ENCODE measurements at places on chromosomes 1 and 21. TPM values are rescaled to one million over a fixed set of nuclear protein-coding genes. Genes with fewer than 3 reads are reported as not detected.
A peak's percentile ranks its signal among the peaks of the same experiment; 100 is the strongest.

- peaks cover 6% of the 10 kb centered on the region for H3K4me1 ChIP-seq
- DNase-seq, result no peak
- H3K36me3 ChIP-seq, result no peaks in the 10 kb centered on the region
- H3K27me3 ChIP-seq, result peaks cover 18% of the 10 kb centered on the region
Observed at GRCh38 chr21:39842741-39843459, 24.3 kb upstream of the PCP4 start.

GRCh38 chr1:235023711-235024439 lies 104.8 kb downstream of the TOMM20 start:
- DNase-seq, result no peak
- no peak overlapping the region for H3K4me3 ChIP-seq
- H3K27ac ChIP-seq, result no peak overlapping the region
- H3K27me3 ChIP-seq, result no peaks in the 10 kb centered on the region
- peaks cover 17% of the 10 kb centered on the region for H3K4me1 ChIP-seq

GRCh38 chr1:53621144-53621543 lies 117.8 kb downstream of the GLIS1 start:
- DNase-seq, result no peak
- H3K36me3 ChIP-seq, result no peaks in the 10 kb centered on the region
- H3K4me1 ChIP-seq, result no peaks in the 10 kb centered on the region
- no peak overlapping the region for H3K27ac ChIP-seq

DNA sequence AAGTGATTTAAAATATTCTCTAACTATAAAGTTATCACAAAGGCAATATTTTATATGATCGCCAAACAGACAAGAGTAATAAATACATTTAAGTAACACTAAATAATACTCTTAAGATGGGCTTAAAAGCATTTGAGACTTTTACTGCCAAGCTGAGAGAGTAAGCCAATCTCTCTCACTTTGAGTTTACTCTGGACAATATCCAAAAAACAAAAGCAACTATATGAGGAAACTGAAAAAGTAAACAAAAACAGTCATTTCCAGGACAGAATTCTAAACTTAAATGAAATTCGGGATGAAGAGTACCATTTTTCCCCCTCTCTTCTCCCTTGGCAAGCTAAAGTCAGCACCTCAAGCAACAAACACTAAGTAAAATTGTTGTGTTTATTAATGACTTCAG lies 173.2 kb downstream of the COP1 start:
- H3K27me3 ChIP-seq, result no peaks in the 10 kb centered on the region
- no peak overlapping the region for H3K4me3 ChIP-seq
- peak; percentile 62 for DNase-seq
- peaks cover 22% of the 10 kb centered on the region for H3K4me1 ChIP-seq

DNA sequence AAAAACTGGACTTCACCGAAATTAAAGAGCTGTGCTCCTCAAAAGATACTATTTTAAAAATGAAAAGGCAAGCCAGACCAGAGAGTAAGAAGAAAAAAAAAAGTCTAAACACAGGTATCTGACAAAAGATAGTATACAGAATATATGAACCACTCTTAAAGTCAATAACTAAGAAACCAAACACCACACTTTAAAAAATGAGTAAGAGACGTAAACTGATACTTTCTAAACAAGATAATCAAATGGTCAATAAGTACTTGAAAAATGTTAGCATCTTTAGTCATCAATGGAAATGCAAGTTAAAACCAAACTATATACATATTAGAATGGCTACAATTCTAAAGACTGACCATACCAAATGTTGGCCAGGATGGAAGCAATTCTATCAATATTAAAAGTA lies 77.6 kb downstream of the EVI5 start:
- H3K27ac ChIP-seq, result no peak overlapping the region
- no peak for DNase-seq
- no peak overlapping the region for H3K4me3 ChIP-seq
- no peaks in the 10 kb centered on the region for H3K36me3 ChIP-seq
- H3K27me3 ChIP-seq, result no peaks in the 10 kb centered on the region

DNA sequence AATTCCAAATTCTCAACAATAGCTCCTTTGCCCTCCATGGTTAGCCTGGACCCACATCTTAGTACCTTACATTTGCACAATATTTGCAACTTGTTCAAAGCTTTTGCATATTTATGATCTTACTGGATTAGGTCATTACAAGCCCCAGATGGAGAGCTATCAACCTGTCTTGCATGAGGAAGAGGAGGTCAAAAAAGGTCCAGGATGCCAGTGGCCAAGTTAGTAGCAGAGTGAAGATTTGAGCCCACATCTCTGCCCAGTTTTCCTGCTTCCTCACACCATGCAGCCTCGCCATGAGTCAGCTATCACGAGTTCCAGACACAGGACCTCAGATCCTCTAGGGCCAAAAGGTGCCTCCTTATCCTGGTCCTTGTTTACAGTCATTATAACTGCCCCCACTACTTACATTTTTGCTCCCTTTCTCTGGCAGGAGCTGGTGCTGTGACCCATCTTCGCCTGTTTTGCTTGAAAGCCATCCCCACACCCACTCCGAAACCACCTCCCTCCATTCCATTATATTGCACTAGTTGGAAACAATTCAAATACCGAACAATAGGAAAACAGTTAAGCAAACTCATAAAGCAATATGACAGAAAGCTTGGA lies 5.0 kb upstream of the AHCYL1 start:
- H3K4me1 ChIP-seq, result peaks cover 42% of the 10 kb centered on the region
- no peaks in the 10 kb centered on the region for H3K27me3 ChIP-seq
- peak overlapping the region; percentile 17 for H3K4me3 ChIP-seq

GRCh38 chr1:80064524-80064923 lies 1058.0 kb upstream of the ADGRL4 start:
- no peak overlapping the region for H3K27ac ChIP-seq
- DNase-seq, result peak; percentile 12
- no peaks in the 10 kb centered on the region for H3K27me3 ChIP-seq
- H3K4me3 ChIP-seq, result no peak overlapping the region
- H3K36me3 ChIP-seq, result no peaks in the 10 kb centered on the region

DNA sequence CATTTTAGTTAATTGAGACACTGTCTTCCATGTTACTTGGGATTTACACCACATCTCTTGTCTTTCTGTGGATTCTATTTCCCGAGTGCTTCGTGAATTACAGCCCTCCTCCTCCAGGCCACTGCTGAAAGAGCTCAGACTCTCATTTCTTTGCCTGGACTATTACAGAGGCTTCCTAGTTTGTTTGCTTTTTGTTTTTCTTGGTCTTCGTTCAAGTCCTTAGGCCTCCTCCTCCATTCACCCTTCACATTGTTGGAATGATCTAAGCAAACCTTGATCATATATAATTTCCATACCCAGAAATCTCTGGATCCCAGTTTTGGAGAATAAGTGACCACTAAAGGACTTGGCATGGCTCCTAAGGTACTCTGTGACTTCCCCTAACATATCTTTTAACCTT lies 94.1 kb downstream of the CNIH3 start:
- H3K36me3 ChIP-seq, result no peaks in the 10 kb centered on the region
- H3K4me1 ChIP-seq, result peaks cover 11% of the 10 kb centered on the region
- peaks cover 10% of the 10 kb centered on the region for H3K27me3 ChIP-seq
- no peak overlapping the region for H3K27ac ChIP-seq
- no peak overlapping the region for H3K4me3 ChIP-seq
- DNase-seq, result no peak

DNA sequence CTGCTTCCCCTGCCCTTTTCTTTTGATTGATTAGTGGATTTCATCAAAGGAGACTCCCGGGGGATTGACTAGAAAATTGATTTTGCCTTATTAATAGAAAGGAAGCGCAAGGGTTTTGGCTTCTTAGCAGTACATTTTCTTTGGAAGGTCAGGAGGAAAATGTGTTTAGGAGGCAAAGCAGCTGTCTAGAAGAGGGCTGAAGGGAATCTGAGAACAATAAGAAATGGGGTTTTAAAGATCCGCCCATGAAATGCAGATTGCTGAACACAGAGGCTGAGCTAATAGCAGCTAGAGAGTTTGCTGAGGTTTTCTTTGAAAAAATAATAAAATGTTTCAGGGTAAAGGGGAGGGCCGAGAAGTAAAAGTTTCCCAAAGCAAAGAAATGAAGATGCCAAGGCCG lies 4.9 kb downstream of the SERTAD4 start:
- no peak overlapping the region for H3K27ac ChIP-seq
- H3K36me3 ChIP-seq, result no peaks in the 10 kb centered on the region
- no peak overlapping the region for H3K4me3 ChIP-seq
- DNase-seq, result no peak
- H3K4me1 ChIP-seq, result peaks cover 30% of the 10 kb centered on the region

DNA sequence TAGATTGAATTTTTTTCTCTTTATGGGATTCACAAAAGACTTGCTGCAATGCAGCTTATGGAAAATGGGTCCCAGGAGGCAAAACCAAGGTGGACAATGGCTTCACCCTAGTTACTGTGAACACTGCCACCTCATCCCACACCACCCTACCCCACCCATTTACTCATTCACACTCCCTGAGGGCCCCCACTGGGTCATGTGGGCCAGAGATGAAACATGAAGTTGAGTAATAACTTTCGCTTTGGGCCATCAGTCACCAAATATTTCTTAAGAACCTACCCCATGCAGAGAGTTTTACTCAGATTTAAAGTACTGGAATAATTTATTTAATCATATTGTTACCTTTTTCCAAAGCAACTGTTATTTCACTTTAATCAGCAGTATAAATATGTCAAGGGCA lies 191.8 kb downstream of the TPR start:
- H3K4me1 ChIP-seq, result peaks cover 45% of the 10 kb centered on the region
- no peaks in the 10 kb centered on the region for H3K36me3 ChIP-seq
- H3K27ac ChIP-seq, result peak overlapping the region; percentile 63

DNA sequence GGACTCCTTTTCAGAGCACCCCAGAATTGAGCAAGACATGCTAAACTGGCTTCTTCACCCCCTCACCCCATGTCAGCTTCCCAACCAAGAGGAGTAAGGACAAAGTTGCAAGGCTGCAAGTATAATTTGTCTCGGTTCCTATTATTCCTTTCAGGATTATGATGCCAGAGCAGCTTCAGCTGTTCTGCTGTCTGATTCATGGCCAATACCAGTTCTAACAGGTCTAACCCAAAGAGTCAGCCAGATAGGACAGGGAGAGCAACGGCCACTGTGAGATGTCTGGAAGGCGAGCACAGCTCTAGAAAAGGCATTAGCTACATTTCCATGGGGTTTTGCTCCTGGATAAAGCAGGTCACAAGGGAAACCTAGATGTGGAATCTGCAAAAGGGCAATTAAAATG lies 53.3 kb upstream of the HOOK1 start:
- H3K4me3 ChIP-seq, result no peak overlapping the region
- no peak overlapping the region for H3K27ac ChIP-seq
- DNase-seq, result peak; percentile 53
- no peaks in the 10 kb centered on the region for H3K36me3 ChIP-seq
- peaks cover 31% of the 10 kb centered on the region for H3K4me1 ChIP-seq

GRCh38 chr1:199335496-199335895 lies 692.0 kb upstream of the NR5A2 start:
- DNase-seq, result no peak
- no peak overlapping the region for H3K4me3 ChIP-seq
- H3K4me1 ChIP-seq, result no peaks in the 10 kb centered on the region
- H3K36me3 ChIP-seq, result no peaks in the 10 kb centered on the region

- H3K27me3 ChIP-seq, result no peaks in the 10 kb centered on the region
- H3K27ac ChIP-seq, result no peak overlapping the region
- DNase-seq, result no peak
- no peak overlapping the region for H3K4me3 ChIP-seq
- no peaks in the 10 kb centered on the region for H3K36me3 ChIP-seq
Observed at GRCh38 chr1:160107512-160107911, 8.0 kb upstream of the ATP1A2 start.

- no peaks in the 10 kb centered on the region for H3K36me3 ChIP-seq
- DNase-seq, result no peak
- no peaks in the 10 kb centered on the region for H3K27me3 ChIP-seq
- H3K4me1 ChIP-seq, result peaks cover 6% of the 10 kb centered on the region
- no peak overlapping the region for H3K4me3 ChIP-seq
Observed at GRCh38 chr1:226784081-226785049, 45.3 kb upstream of the ITPKB start.

DNA sequence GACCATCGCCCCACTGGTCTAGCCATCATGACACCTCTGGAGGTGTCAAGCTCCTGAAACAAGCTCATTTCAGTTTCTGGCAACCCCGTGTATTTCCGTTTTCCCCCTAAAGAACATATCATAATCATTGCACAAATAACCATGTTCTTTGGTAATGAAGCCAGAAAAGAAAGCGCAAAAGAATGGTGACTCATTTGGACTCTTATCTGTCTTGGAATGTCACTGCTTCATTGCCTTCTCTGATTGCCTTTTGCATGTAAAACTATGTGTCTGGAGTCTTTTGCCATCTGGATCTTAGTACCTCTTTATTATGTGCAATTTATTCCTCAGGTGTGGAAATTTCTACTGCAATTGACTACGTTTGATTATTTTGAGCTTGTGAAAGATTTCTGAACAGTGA lies 110.5 kb downstream of the COLGALT2 start:
- no peak overlapping the region for H3K27ac ChIP-seq
- no peaks in the 10 kb centered on the region for H3K27me3 ChIP-seq
- no peaks in the 10 kb centered on the region for H3K36me3 ChIP-seq
- H3K4me3 ChIP-seq, result no peak overlapping the region
- no peak for DNase-seq

GRCh38 chr1:62235576-62235975 lies 40.9 kb downstream of the L1TD1 start:
- H3K4me1 ChIP-seq, result peaks cover 25% of the 10 kb centered on the region
- no peak overlapping the region for H3K27ac ChIP-seq
- no peaks in the 10 kb centered on the region for H3K27me3 ChIP-seq
- H3K36me3 ChIP-seq, result no peaks in the 10 kb centered on the region
- DNase-seq, result no peak
- H3K4me3 ChIP-seq, result no peak overlapping the region

Gene LAX1
- total RNA-seq, result not detected

Gene C1orf115
- 1.6 TPM for total RNA-seq

Gene CNKSR1
- total RNA-seq, result 31.0 TPM

Gene CDK11B
- 32.0 TPM for total RNA-seq

Gene GCSAML
- total RNA-seq, result not detected

Gene PKLR
- not detected for total RNA-seq
